Renal pelvis (tissue), 12 donors: ENCODE measurements at places on chromosomes 12 and 14. TPM values are rescaled to one million over a fixed set of nuclear protein-coding genes. Genes with fewer than 3 reads are reported as not detected.

KTN1 gene
- 169 TPM for polyA plus RNA-seq

PCNX4 gene
- 90.4 TPM for polyA plus RNA-seq

B4GALNT3 gene
- polyA plus RNA-seq = 21.6 TPM

TMEM132D gene
- 1.6 TPM for polyA plus RNA-seq

RERG gene
- polyA plus RNA-seq = 30.9 TPM

PPP1R1A gene
- 60.7 TPM for polyA plus RNA-seq

ARID2 gene
- polyA plus RNA-seq = 37.6 TPM

BIN2 gene
- polyA plus RNA-seq = 3.7 TPM

LRCOL1 gene
- 2.3 TPM for polyA plus RNA-seq

ADGRD1 gene
- 12.8 TPM for polyA plus RNA-seq

OLR1 gene
- 1.4 TPM for polyA plus RNA-seq

MGAT4C gene
- 1.6 TPM for polyA plus RNA-seq

NT5DC3 gene
- polyA plus RNA-seq = 8.5 TPM

MANSC4 gene
- polyA plus RNA-seq = 0.24 TPM

GRIP1 gene
- 23.9 TPM for polyA plus RNA-seq

VCPKMT gene
- polyA plus RNA-seq = 11.8 TPM

SFSWAP gene
- 44.7 TPM for polyA plus RNA-seq

KIF21A gene
- polyA plus RNA-seq = 46.2 TPM

FAM181A gene
- not detected for polyA plus RNA-seq

MUCL1 gene
- not detected for polyA plus RNA-seq

CALM1 gene
- 315 TPM for polyA plus RNA-seq

MYRFL gene
- 1.7 TPM for polyA plus RNA-seq

CCDC196 gene
- 0.21 TPM for polyA plus RNA-seq

TEX52 gene
- 2.2 TPM for polyA plus RNA-seq

PLEK2 gene
- polyA plus RNA-seq = 2.2 TPM

GLI1 gene
- 20.5 TPM for polyA plus RNA-seq

USP44 gene
- polyA plus RNA-seq = 1.4 TPM

DHRS2 gene
- polyA plus RNA-seq = 67.2 TPM

PIANP gene
- 12.8 TPM for polyA plus RNA-seq

ADAM21 gene
- 1.1 TPM for polyA plus RNA-seq

SPTB gene
- 15.5 TPM for polyA plus RNA-seq

SEL1L gene
- polyA plus RNA-seq = 71.9 TPM

RPS6KA5 gene
- polyA plus RNA-seq = 7.8 TPM

EML5 gene
- polyA plus RNA-seq = 3.4 TPM

HPD gene
- 4.4 TPM for polyA plus RNA-seq

TMCC3 gene
- 39.5 TPM for polyA plus RNA-seq

DENND5B gene
- polyA plus RNA-seq = 29.6 TPM

LRP1-AS gene
- polyA plus RNA-seq = not detected

NTS gene
- polyA plus RNA-seq = 5.6 TPM

OTOGL gene
- polyA plus RNA-seq = 1.1 TPM
